CD4-positive, alpha-beta T cell treated with Interleukin-1 beta for 1 hour (primary cell): ENCODE measurements at places on chromosomes 13 and 19.

GRCh38 chr19:41351339-41352245 is 2.1 kb downstream of the TGFB1 start:
- peak; percentile 89 for DNase-seq

GRCh38 chr19:4576016-4576933 is 16.8 kb upstream of the SEMA6B start:
- peak; percentile 64 for DNase-seq

GRCh38 chr19:54297759-54298305 is 15.1 kb downstream of the LILRA5 start:
- no peak for DNase-seq

DNA sequence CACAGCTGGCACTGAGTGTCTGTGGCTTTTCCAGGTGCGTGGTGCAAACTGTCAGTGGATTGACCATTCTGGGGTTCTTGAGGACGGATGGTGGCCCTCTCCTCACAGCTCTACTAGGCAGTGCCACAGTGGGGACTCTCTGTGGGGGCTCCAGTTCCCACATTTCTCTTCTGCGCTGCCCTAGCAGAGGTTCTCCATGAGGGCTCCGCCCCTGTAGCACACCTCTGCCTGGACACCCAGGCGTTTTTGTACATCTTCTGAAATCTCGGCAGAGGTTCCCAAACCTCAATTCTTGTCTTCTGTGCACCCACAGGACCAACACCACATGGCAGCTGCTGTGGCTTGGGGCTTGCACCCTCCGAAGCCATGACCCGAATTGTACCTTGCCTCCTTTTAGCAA is 9.2 kb downstream of the ZNF627 start:
- DNase-seq = no peak

DNA sequence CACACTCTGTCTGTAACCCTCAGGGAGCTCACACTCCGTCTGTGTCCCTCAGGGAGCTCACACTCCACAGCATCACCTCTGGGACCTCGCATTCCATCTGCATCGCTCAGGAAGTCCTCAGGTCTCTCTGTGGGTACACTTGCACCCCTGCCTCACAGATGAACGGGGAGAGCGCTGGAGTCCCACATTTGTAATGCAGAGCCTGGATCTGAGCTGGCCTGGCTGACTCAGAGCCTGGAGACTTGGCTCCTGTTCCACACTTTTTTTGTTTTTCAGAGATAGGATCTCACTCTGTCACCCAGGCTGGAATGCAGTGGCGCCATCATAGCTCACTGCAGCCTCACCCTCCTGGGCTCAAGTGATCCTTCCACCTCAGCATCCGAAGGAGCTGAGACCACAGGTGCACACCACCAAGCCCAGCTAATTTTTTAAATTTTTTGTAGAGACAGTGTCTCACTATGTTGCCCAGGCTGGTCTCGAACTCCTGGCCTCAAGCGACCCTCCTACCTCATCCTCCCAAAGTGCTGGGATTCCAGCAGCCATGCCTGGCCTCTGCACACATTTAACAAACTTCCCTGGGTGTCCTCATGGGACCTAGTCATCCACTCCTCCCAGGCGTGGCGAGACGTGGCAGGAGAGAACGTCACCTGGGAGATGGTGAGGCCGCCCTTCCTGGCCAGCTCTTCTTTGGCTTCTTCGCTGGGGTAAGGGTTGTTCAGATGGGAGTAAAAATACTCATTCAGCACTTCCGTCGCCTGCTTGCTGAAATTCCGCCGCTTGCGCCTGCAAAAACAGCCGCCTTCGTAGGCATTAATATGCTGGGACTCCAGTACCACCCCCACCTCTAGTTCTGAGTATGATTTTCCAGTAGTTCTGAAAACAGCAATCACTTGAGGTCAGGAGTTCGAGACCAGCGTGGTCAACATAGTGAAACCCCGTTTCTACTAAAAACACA is 31.0 kb downstream of the CILP2 start:
- DNase-seq = no peak

GRCh38 chr19:1082165-1082927 is 12.8 kb downstream of the POLR2E start:
- peak; percentile 88 for DNase-seq

- no peak for DNase-seq
Observed at GRCh38 chr13:72677431-72677830, 50.0 kb downstream of the MZT1 start.

GRCh38 chr19:53878776-53879139 is 3.2 kb upstream of the PRKCG start:
- DNase-seq = peak; percentile 39

GRCh38 chr13:45807520-45808099 is 43.9 kb downstream of the SIAH3 start:
- peak; percentile 16 for DNase-seq

GRCh38 chr19:40155749-40156265 is 35.4 kb upstream of the MAP3K10 start:
- no peak for DNase-seq

DNA sequence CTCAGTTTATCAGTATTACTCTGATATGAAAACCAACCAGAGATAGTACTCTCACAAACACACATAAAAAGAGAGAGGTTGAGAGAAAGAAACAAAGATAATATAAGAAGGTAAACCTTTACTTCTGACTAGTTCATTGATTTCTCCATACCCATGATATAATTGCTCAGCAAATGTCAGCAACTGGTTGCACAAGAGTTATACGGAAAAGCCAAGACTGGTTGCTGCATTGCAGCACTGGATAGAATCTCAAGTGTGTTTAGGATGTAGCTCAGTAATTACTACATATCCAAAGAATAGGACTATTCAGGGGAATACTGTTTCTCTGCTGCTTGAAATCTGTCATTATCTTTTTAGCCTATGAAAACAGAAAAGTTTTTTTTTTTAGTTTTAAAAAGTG is 1332.8 kb downstream of the OLFM4 start:
- DNase-seq = no peak

GRCh38 chr19:2254064-2254872 is 1.9 kb downstream of the JSRP1 start:
- no peak for DNase-seq

GRCh38 chr19:35619290-35619923 is 6.9 kb downstream of the HAUS5 start:
- DNase-seq = no peak
